ENCODE measurements at places on chromosomes 3 and 15.
A peak's percentile ranks its signal among the peaks of the same experiment; 100 is the strongest.

DNA sequence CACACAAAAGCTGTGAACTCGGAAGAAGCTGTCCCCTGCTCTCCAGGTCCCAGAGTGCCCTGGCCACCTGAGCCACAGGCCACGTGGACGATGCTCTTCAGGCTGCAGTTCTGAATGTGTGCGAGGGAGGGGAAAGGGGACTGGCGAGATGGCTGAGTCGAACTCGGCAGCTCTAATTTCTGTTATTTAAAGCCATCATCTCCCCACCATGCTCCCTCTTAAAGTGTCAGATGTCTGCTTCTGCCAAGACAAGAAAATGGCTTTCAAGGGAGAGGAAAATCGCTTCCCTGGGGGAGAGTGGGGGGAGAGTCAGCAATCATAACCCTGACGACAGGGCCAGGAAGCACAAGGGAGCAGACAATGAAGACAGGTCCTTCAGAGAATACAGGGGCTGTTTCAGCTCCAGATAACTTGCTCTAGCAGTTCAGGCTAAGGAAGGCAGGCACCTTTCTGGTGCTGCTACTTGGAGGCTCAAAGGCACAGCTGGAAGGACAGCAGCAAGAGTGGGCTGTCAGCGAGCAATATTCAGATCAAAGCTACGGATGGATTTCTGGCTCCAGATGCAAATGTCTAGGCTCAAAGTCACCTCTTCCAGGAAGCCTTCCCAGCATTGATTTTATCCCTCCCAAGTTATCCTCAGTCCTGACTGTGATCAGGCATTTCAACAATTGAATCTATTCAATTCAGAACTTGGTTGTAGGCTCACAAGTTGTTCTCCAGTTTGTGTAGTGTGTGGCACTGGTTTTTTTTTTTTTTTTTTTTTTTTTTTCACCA, 15.5 kb upstream of the CCDC33 start:
- DNase-seq = no peak

- no peak for DNase-seq
Observed at GRCh38 chr3:84275532-84275931, 683.3 kb upstream of the CADM2 start.

DNA sequence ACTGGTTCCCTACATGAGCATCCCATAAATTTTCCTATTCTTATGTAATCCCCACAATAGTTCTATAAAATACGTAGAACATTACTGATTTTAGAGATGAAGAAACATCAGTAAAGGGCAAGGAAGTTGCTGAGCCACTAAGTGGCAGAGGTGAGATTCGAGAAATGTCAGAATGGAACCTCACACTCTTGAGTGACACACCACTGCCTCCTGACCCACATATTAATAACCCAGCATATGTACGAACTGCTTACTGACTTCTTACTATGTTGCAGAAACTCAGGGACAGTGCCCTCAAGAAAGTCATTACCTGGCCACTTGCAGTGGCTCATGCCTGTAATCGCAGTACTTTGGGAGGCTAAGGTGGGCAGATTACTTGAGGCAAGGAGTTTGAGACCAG, 1022.4 kb downstream of the FHIT start:
- DNase-seq = no peak

GRCh38 chr15:81133782-81134461, at the start of gene CFAP161:
Gene CFAP161, plus strand, starts transcription at chr15:81134270. Its CDS starts 60 bp downstream, at chr15:81134330.
- DNase-seq = peak; percentile 78

DNA sequence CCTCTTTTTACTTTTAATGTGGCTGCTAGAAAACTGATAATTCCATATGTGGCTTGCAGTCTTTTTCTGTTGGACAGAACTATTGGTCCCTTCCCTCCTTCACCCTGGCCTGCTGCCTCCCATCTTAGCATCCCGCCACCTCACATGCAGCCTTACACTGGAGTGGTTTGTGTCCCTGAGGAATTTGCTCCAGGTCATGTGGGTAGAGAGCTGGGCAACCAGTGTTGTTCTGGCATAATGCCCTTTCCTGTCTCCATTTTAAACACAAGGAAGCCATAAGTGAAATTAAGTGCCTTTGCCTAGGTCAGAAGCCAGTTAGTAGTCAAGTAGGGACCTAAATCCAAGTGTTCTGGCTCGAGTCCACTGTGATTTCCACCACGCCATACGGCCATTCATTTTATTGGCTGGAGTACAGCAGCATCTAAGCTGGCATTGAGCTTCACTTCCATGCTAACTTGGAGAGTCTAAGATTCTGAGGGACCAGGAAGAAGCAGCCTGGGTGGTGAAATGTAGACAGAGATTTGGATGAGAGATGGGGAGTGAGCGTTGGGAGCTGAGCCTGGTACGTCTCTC, 46.0 kb upstream of the PLXNA1 start:
- no peak for DNase-seq

DNA sequence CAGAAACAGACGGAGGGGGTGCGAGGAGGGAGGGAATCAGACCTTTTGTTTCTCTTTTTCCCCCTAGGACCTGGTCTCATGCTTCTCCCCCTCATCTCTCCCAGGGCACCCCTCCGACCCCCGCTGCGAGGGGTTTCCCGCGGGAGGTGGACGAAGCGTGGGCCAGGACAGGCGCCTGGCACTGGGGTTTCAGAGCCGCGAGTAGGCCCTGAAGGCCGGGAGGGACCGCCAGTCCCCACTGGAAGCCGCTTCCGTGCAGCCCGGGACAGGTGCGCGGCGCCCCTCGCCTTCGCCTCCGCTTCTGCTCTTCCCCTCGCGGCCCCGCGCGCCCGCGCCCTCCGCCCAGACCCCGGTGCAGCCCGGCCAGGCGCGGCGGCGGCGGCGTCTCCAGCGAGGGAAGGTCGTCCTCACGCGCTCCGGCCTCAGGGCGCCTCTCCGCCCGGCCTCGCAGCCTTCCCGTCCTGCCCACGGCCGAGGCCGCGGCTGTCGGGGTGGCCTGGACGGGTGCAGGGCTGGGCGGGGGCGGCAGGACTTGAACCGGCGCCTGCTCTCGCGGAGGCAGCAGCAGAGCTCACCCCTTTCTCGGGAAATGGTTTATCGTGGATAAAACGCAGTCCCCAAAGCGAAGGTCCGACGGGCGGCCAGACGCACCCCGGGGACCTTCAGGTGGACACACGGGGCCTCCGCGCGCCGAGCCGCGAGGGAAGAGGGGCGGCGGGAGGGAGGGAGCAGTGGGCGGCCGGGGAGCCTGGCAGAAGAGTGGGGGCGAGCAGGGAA, 31.5 kb upstream of the ADAMTS17 start:
- DNase-seq = no peak

- no peak for DNase-seq
Observed at GRCh38 chr3:180329847-180330246, 272.1 kb upstream of the TTC14 start.

GRCh38 chr3:115272036-115272824, 125.1 kb upstream of the ZBTB20 start:
- DNase-seq = no peak

GRCh38 chr3:55487381-55488241, 505 bp upstream of the WNT5A start:
- peak; percentile 52 for DNase-seq

GRCh38 chr3:38907426-38907825, 91.4 kb upstream of the SCN10A start:
- DNase-seq = no peak

- no peak for DNase-seq
Observed at GRCh38 chr15:31031471-31032067, 40.1 kb upstream of the MTMR10 start.

DNA sequence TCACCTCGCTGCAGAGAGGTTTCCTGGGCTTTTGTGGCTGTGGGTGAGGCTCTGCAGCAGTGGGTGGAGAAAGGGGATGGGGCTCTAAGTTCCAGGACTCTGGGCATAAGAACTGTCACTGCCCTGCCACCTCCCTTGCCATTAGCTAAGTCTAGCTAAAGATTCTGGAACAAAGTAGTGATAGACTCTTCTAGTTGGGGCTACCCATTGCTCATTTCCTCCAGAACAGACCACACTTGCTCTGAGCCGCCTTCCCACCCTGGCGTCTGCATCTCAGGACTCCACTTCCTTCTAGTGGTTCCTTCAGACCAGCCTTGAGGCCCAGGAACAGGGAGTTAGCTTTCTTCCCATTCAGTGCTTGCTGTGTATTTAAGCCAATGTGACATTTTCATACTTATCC, 7.5 kb downstream of the ARHGAP31 start:
- no peak for DNase-seq

DNA sequence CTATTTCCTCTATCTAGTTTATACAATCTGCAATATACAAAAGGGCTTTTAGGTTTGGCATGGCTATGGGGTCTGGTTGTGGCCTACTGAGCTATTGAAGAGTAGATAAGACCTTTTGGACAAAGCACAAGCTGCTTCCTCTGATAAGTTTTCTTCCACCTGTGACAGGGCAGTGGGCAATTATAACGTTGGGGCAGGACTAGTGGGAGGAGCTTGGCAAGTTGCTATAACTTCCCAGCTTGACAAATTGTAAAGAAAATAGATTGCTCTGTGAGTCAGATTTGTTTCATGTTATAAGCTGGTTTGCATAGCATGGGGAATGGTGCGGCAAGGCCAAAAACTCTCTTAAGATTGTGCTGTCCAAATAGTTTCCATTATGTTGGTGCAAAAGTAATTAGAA, 64.9 kb downstream of the SLC7A14 start:
- DNase-seq = no peak

GRCh38 chr3:125266971-125267370, 54.4 kb upstream of the SLC12A8 start:
- no peak for DNase-seq

GRCh38 chr3:61560517-61561373, 626 bp upstream of the PTPRG start:
- peak; percentile 70 for DNase-seq

GRCh38 chr3:139260041-139260486, 83.8 kb upstream of the MRPS22 start:
- DNase-seq = no peak

DNA sequence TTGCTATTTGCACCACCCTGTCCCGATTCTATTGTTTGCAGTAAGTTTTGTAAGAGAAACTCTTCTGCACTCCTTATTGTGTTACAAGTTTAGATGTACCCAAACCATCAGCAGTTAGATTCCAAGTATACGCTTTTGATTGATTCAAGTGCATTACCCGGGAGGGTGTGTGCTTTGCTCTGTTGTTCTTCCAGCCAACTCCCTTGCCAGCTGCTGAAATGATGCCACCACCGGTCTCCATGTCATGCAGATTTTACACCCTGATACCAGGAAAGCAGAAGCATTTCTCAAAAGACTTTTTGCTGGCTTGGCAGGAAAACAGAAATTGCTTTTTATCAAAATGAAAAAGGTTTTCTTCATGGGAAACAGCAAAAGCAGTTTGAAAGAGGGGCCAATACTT, 1006.6 kb upstream of the CFAP20DC start:
- no peak for DNase-seq

- no peak for DNase-seq
Observed at GRCh38 chr15:84868037-84868880, 16.2 kb upstream of the SLC28A1 start.

GRCh38 chr15:79629687-79630086, 197.6 kb downstream of the MINAR1 start:
- no peak for DNase-seq

DNA sequence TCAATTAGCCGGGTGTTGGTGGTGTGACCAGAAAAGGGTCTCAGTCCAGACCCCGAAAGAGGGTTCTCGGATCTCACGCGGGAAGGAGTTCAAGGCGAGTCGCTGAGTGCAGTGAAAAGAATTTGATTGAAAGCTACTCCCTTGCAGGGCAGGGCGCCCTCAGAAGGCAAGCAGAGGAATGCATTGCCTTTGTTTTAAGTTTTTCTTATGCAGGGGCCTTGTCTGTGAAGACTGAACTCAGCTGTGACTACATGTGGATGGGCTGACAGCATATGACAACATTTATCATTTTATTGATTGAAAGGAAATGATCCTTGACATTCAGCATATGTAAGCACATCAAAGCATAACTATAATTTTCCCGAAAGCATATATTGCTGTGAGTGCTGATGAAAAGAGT, 11.8 kb downstream of the CPN2 start:
- DNase-seq = no peak

GRCh38 chr15:67033012-67033411, 32.4 kb upstream of the SMAD3 start:
- DNase-seq = no peak

- DNase-seq = no peak
Observed at GRCh38 chr15:29773000-29773399, 49.3 kb downstream of the TJP1 start.

DNA sequence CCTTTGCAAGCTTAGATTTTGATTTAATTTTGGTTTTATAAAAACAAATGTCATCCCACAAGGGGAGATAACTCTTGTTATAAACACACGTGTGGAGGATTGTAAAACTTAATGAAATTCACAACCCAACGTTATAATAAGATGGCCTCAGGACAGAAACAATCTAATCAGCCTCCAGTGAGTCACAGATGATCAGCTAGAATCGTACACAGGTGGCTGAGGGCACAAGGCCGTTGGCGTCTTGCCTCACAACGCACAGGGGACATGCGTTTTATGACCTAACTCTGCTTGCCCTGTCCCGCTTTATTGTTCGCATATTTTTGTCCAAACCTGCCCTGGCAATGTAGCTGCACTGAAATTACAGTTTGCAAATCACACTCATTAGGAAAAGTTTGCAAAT, 121.9 kb upstream of the PDZRN3 start:
- no peak for DNase-seq

DNA sequence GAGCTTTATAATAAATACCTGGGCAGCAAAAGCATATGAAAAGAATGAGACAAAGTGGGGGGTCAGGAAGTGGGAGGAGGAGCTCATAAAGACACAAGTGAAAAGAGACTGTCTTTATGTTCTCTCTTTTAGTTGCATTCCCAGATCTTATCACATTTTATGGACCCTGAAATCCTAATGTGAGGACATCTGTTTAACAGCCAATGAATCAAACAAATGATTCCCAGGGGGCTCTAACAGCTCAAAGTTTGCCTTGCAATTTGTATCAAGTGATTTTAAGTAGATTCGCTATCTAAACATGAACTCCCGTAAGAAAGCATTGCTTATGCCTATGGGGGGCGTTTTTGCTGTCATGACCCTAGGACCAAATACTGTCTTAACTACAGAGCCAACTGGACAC, 332.3 kb upstream of the CNTN4 start:
- no peak for DNase-seq

DNA sequence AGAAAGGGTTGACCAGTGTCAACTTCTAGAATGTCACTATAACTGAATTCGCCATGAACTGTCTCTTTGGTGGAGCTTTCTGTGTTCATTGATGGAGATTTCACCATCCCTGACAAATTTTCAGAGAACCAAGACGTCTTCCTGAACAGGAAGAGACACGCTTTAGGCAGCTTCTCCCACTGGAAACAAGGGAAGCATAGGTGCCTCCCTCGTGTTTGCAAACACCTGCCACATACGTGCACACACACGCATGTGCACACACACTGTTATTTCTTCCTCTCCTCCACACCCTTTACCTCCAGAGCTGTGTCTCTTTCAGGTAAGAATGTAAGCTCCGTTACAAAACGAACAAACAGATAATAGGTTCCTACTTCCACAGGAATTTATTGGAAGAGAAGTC, 15.6 kb downstream of the ARRDC4 start:
- DNase-seq = no peak

- no peak for DNase-seq
Observed at GRCh38 chr3:179438841-179439240, 12.4 kb downstream of the GNB4 start.

All from activated CD8-positive, alpha-beta memory T cell treated with anti-CD3 and anti-CD28 coated beads, Interleukin-2, amount 50 U/mL, for 48 hours (primary cell).